ENCODE measurements at places on chromosomes 3 and 15.
A peak's percentile ranks its signal among the peaks of the same experiment; 100 is the strongest.

GRCh38 chr3:24490151-24490550, 4.5 kb downstream of the THRB start:
- no peak for DNase-seq

DNA sequence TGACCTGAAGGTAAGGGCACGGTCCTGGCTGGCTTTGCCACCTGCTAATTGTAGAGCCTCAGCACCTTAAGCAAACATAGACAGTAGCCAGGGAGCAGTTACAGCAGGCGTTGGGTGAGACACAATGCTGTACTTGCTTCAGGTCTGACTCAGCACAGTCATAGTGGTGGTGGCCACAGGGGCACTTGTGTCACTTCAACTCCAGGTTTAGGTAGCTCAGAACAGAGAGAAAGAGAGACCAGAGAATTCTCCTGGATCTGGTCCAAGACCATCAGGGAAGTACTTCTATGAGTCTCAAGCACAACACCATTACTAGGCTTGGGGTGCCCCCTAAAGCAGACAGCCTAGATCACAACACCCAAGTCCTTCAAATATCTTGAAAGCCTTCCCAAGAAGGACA, 204.4 kb downstream of the OTOL1 start:
- DNase-seq = peak; percentile 21

GRCh38 chr3:123644358-123644757, 59.5 kb upstream of the HACD2 start:
- DNase-seq = no peak

DNA sequence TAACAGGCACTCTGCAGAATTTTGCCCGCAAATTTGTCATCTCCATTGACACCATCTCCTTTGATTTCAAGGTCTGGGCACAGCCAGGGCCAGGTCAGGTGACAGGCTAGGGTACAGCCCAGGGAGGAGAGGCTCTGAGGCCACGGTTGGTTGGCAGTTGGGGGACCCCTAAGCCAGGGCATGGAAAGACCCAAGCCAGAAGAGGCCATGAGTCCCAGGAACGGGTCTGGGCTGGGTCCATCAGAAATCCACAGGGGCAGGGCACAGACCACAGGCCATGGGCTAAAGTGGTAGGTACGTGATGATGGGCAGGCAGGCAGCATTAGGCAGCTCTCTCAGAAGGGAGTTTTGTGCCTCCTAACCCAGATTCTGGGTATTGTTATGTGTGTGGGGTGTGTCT, 45.8 kb downstream of the SEMA3G start:
- DNase-seq = no peak

DNA sequence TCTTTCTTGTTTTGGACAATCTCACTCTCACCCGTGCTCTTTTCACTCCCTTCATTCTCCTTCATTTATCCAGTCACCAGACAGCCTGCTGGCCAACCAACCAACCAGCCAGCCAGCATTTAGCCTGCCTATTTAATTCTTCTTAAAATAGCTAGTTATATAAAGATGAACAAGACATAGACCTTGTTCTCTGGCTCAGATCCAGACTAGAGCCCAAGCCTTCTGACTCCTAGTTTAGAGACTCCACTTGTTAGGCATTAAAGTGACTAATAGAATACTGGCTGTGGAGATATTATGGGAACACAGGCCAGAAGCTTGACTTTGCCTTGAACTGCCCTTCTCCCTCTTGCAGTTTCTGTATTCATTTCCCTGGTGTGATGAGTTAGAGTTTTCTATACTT, 215.3 kb upstream of the THRB start:
- DNase-seq = no peak

DNA sequence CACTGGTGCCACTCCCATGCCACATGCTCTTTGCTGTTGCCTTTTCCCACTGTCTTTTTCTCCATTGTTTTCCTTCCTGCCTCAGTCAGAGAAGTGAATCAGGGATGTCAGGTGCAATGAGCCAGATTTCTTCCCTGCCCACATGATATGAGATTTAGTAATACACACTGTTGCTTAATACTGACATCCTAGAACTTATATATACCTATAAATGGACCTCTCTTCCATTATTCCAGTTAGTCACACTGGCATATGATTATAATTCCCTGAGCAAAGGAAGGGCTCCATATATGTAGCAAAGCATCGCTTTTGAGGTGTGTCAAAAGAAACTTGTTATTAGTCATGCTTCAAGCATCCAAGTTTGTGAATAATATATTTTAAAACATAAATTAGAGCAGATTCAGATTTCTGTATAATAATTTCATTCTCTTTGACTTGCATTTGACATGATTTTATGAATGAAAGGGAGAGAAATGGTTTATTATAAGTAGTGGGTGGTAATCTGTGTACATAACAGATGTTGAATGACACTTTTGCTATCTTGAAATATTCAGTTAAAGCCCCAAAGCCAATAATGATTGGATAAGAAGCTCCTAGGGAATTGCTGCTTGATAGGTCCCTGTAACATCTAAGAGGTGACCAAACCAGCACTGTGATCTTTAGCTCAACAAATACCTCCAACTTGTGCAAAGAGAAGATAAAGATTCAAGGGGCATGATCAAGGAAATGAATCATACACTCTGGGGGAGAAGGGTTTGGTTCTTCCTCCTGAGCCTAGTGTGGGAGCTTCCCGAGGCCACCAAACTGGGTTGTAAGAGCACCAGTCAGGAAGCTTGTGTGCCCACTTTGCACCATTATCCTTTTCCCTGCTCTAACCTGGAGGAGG, 48.6 kb downstream of the CHST2 start:
- DNase-seq = no peak

DNA sequence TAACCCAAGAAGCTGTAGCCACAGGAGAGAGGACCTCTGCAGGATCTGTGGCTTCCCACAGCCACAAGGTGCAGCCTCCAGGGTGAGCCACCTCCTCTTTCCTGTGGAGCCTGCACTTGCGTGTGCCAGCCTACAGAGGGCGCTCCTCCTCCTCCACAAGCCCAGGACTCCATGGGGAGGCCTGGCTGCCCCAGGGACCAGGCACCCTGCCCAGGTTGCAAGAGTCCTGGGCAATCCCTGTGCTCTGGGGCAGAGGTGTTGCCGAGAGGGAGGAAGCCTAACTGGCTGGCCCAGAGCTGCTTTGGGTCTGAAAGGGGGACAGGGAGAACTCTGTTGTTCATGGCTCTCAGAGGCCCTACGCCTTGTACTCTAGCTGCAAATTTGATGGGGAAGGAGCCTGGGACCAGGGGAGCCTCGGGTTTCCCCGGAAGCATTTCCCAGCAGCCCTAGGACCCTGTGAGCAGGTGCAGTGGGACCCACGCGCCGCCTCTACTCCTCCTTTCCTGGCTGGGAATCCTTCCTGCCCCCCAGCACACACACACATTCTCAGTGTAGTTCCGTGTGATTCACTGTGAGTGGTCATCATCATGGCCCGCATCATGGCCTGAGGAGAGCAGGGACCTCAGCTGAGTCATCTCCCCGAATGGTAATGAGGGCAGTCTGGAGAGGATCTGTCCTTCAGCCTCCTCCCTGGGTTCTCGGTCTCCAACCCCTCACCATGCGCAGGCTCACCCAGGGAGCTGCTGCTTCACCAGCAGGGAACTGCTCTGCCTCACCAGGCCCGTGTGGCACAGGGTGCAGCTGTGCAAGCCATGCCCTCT, 24.3 kb downstream of the TBC1D21 start:
- peak; percentile 7 for DNase-seq
